ENCODE measurements at places on chromosomes 1 and 21. TPM values are rescaled to one million over a fixed set of nuclear protein-coding genes. Genes with fewer than 3 reads are reported as not detected.

DNA sequence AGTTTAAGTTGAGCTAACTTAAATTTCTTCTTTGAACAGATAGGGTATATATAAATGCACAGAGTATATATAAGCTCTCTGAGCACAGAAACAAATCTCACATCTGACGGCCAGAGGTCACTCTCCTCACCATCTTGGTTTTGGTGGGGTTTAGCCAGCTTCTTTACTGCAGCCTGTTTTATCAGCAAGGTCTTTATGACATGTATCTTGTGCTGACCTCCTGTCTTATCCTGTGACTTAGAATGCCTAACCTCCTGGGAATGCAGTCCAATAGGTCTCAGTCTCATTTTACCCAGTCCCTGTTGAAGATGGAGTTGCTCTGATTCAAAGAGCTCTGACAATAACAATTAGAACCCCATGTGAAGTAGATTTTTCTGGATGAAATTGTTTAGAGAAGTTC, 1.6 kb upstream of the MOV10 start:
- DNase-seq, result no peak

DNA sequence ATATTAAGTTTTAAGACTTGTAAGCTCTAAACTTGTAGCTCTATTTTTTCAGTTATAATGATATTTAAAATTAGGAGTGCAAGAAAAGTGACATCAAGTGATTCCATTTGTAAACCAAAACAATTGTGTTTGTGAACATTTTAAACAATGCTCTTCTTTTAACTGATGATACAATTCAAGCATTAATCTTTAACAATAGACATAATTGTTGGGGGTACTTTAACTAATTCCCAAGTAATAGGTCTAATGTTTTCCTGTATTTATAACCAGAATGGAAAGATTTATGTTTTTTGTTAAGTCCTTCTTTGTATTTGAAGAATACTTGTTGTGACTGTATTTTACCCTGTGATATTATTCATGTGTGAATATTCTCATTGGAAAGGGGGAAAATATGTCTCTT, 6.8 kb downstream of the ATG4C start:
- no peak for DNase-seq

DNA sequence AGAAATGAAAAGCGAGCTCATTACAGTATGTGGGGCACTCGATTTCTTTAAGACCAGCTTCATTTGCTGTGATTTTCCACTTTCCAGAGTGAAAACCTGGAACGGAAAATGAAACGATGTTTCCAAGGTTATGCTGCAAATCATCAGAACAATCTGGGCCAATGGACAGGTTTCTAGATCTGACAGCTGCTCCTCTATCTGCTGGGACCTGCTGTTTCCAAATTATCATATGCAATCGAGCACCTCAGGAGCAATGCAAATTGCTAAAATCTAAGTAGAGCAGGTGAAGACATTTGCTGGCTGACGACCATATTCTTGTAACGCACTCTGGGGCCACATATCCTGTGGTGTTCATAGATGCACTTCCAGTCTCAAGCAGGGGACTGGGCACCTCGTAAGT, 39.7 kb upstream of the TIAM1 start:
- DNase-seq, result no peak

DNA sequence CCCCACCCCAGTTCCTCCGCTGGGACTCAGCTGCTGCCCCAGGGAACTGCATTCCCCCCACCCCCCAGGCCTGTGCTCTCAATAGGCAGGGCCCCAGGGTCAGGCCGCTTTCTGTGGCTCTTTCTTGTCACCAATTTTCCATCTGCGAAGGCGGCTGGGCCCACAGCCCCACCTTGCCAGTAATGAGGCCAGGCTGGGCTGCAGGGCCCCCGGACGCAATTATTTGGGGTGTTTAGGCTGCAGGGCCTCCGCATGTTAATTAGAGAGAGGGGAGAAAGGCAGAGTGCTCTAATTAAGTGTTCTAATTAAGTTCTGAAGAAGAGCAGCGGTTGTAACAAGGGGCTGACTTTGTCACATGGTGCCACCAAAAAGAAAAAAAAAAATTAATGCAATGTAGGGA, 71.8 kb downstream of the EPHB2 start:
- DNase-seq, result no peak

- no peak for DNase-seq
Observed at GRCh38 chr1:54981466-54981865, 1.0 kb downstream of the TMEM61 start.

DNA sequence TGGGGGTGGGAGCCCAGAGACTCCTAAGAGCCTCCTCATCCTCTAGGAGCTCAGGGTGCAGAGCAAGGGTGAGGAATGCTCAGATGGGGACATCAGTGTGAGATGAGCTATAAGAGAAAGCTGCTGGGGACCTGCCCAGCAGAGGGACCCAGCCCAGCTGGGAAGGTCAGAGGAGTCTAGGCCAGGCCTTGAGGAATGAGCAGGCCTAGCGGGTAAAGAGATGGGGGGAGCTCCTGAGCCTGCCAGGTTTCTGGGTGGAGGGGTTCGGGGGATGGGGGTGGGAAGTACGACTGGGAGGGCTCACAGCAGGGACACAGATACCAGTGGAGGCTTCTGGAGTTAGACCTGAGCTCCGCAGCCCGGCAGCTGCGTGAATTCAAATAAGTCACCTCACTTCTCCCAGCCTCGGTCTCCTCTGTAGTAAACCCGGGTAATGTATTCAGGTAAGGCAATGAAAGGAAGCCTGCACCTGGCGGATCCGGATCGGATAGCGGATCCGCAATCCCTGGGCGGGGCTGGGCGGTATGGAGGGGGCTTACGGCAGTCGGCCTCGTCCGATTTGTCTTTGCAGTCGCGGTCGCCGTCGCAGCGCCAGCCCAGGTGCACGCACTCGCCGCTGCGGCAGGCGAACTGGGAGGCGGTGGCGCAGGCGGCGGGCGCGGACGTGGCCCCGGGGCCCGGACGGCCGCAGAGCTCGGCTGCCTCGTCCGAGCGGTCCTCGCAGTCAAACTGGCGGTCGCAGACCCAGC, 38.0 kb upstream of the MAGOH start:
- DNase-seq, result no peak

- DNase-seq, result peak; percentile 39
Observed at GRCh38 chr1:236281198-236281653, 532 bp downstream of the ERO1B start.

GRCh38 chr1:78078358-78078757, 32.6 kb downstream of the GIPC2 start:
- DNase-seq, result peak; percentile 91

DNA sequence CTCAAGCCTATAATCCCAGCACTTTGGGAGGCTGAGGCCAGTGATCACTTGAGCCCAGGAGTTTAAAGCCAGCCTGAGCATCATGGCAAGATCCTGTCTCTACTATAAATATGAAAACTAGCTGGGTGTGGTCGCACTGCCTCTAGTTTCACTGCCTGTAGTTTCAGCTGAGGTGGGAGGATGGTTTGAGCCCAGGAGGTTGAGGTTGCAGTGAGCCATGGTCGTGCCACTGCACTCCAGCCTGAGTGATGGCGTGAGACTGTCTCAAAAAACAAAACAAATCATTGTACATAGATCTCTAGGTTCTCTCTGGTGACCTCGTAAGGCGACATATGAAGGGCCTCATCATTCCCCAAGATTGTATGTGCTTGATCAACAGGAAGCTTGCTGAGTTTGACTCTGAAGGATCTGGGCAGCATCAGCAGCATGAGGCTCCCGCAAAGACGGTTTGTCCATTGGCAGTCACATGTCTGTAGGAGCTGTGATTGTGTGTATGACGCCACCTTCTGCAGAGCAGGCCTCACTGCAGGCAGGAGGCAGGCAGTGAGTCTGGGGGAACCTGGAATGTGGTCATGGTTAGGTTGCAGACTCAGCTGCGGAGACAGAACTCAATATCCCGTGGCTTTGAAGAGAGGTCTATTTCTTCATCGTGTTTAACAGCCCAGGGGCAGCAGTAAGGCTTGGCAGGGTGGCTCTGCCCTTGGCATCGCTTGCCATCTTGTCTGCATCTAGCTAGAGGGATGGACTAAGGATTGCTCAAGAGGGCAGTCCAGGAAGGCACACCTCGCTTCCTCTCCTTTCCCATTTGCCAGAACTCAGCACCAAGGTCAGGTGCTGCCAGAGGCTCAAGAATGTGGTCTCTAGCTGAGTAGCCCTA, 14.0 kb downstream of the ATP5PO start:
- peak; percentile 56 for DNase-seq

DNA sequence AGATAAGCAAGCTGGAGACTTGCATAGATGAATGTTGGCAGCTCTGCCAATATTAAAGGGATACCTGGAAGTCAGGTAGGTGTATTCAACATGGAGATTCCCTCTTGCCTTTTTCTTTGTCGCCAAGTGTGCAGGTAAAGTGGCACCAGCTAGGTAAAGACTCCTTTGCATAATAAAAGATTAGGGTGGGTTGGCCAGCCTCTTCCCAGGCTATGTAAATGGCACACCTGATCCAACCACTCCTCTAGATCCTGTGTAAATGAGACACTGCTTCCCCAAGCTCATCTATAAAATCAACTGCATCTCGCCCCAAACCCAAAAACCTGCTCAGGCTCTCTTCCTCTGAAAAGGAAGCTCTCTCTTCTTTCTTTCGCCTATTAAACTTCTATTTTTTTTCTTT, 100.8 kb upstream of the DSCAM start:
- DNase-seq, result no peak

- DNase-seq, result no peak
Observed at GRCh38 chr1:33319949-33320618, 814 bp downstream of the A3GALT2 start.

- DNase-seq, result no peak
Observed at GRCh38 chr1:218969006-218969405, 204.7 kb upstream of the LYPLAL1 start.

DNA sequence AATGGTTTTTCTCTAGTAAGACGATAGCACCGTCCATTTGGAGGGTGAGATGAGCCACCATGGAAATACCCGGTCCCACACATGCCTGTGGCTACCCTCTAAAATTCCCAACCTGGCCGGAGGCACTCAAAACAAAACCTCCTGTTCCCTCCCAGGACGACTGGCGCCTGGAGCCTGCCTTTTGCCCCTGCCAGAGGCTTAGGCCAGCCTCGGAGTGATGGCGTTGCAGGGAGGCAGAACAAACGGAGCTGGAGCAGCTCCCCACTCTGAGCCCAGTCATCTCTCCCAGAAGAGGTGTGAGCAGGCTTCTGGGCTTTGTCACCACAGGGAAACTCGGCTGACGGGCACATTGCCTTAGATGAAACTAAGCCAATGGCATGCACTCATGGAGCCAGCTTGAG, 213.7 kb upstream of the HOOK1 start:
- no peak for DNase-seq

GRCh38 chr1:66788231-66788939, 12.7 kb downstream of the INSL5 start:
- DNase-seq, result no peak

DNA sequence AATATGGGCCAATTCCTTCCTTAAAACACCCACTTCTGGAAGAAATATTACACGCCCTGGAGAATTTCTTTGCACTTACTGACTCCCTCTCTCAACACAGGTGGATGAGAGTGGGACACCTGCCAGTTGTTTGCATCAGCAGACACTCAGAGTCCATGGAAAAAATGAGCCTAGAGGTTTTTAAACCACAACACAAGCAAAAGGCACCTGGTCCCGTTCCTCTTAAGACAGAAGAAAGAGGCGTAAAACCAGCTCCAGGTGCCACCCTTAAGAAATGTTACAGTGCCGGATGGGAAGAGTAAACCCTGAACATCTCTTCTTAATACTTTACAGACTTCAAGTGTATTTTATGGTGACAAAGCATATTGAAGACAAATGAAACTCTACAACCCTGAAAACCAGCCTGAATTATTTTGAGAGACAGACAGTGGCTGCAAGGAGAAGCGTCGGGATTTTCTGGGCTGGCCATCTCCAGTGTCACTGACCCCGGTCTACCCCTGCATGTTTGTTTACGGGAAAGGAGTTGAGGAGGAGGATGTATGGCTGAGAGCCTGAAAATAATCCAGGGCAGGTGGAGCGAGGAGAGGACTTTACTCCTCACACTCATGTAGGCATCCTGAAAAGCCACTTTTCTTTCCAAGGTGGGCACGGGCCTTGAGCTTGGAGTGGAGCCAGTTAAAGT, 7.8 kb upstream of the RIPK4 start:
- DNase-seq, result no peak

- no peak for DNase-seq
Observed at GRCh38 chr1:38028105-38028591, 15.6 kb downstream of the UTP11 start.

GRCh38 chr21:41111681-41112080, 56.3 kb upstream of the BACE2 start:
- DNase-seq, result no peak

- DNase-seq, result no peak
Observed at GRCh38 chr1:159829822-159830465, 3.3 kb downstream of the SLAMF8 start.

DNA sequence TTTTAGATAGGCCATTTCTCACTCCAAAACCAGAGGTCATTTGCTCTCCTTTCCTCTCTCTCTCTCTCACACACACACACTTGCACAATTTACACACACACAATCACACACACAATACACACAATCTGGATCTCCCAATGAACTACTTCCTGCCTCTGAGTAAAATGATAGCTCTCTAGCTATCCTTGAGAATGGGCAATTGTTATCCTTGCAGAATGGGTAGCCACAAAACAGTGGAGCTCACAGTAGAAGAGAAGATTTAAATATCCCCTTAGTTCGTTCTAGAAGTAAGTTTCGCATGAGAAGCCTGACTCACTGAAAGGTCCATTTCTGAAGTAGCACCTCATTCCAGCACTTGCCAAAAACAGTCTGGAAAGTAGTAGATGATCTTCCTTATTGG, 17.6 kb downstream of the PALMD start:
- DNase-seq, result no peak

DNA sequence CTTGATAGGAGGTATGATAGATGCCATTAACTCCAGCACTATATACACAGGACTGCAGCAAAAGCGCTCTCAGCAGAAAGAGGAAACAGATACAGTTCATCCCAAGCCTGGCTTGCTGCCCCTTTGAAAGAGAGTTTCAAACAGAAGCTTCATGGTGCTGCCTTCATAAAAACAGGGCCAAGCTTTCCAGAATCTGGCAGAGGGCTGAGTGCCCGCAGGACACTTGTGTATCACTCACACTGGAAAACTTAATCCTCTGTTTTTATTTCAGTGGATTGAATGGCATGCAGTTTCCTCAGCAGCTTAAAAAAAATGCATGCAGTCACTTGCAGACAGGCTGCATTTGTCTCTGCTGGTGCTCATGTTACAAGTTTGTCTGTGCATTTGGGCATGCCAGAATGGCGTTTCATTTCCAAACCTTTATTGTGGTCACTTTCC, 40.4 kb downstream of the KCNJ15 start:
- peak; percentile 42 for DNase-seq

ERO1B gene
- 5.1 TPM for total RNA-seq

TNNT2 gene
- not detected for total RNA-seq

IVNS1ABP gene
- total RNA-seq, result 75.3 TPM

LCE3D gene
- not detected for total RNA-seq

CELA3B gene
- total RNA-seq, result not detected

BCL2L15 gene
- total RNA-seq, result 1.3 TPM

TNFSF4 gene
- 59.6 TPM for total RNA-seq

GPR52 gene
- total RNA-seq, result 2.2 TPM

PODN gene
- total RNA-seq, result 2.0 TPM

KIF21B gene
- 4.4 TPM for total RNA-seq

DMBX1 gene
- total RNA-seq, result not detected
